ENCODE measurements at places on chromosomes 16 and 17. TPM values are rescaled to one million over a fixed set of nuclear protein-coding genes. Genes with fewer than 3 reads are reported as not detected.

Gene C16orf96
- 0.43 TPM for total RNA-seq

Gene TMIGD1
- 1.1 TPM for total RNA-seq

Gene HELZ
- 14.2 TPM for total RNA-seq

Gene RPL13
- 3,295 TPM for total RNA-seq

Gene FDXR
- total RNA-seq = 0.58 TPM

Gene C16orf92
- not detected for total RNA-seq

Gene ANKS3
- total RNA-seq = 26.8 TPM

Gene CD79B
- total RNA-seq = not detected

Gene KRTAP3-1
- total RNA-seq = not detected

Gene KRTAP17-1
- not detected for total RNA-seq

Gene SF3B3
- 106 TPM for total RNA-seq

Data from stomach (tissue), 19 donors.